ENCODE measurements at places on chromosomes 4 and X.

DNA sequence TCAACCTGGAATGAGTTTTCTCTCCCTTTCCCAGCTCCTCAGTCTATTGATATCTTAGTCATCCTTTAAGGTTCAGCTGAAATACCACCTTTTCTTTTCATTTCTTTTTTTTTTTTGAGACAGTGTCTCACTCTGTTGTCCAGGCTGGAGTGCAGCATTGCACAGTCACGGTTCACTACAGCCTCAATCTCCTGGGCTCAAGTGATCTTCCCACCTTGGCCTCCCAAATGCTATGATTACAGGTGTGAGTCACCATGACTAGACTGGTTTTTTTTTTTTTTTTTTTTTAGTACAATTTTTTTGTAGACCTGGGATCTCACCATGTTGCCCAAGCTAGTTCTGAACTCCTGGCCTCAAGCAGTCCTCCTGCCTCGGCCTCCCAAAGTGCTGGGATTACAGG is 28.9 kb downstream of the AFF1 start:
- DNase-seq: no peak

- no peak for DNase-seq
Observed at GRCh38 chr4:78863991-78864390, 75.2 kb downstream of the PAQR3 start.

- no peak for DNase-seq
Observed at GRCh38 chr4:42119886-42120285, 32.6 kb downstream of the BEND4 start.

DNA sequence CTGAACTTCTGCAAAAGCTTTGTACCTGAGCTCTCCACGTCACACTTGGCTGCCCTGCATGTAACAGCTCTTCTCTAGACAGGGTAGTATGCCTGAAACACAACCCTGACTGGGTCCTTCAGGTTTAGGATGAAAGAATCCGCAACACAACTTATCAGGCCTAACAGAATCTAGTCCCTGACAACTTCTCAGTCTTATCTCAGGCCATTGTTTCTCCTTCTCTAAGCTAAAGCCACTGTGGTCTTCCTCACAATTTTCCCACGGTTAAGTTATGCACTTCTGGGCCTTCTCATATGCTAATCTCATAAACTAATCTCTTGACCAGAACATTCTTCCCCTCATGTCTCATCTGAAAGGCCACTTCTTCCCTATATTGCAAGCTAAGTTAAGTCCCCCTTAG is 10.8 kb upstream of the TMPRSS11B start:
- no peak for DNase-seq

- no peak for DNase-seq
Observed at GRCh38 chrX:24005028-24005427, 22.0 kb downstream of the KLHL15 start.

GRCh38 chrX:82648062-82648461 is 860.0 kb upstream of the POU3F4 start:
- no peak for DNase-seq

GRCh38 chr4:148216866-148217814 is 225.1 kb downstream of the NR3C2 start:
- no peak for DNase-seq

DNA sequence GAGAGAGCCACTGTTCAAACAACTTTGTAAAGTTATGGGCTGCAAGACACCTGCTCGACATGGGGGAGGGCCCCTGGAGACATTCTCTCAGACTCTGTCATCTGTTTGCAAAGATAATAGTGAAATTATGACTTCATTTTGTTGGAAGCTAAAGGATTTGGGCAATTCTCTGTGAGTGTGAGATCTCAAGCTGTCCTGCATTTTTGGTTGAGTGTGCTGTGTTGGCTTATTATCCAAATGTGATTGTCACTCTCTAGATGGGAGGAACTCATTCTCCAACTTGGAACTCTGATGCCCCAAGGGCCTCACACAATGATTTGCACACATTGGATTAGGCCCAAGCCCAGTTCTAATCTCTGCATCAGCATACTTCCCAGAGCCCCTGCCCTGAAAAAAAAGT is 63.7 kb downstream of the STK32B start:
- DNase-seq: no peak

DNA sequence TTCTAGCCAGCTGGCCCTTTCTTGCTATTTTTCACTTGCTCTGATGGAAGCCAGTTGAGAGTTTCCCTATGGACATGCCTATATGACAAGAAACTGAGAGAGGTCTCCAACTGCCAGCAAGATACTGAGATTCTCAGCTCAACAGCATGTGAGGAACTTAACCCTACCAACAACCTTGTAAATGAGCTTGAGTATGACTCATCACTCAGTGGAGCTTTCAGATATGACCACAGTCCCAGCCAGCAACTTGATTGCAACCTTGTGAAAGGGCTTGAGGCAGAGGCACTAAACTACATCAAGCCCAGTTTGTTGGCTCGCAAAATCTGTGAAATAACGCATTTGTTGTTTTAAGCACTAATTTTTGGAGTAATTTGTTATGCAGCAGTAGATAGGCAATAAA is 175.8 kb downstream of the COMMD8 start:
- DNase-seq: no peak

DNA sequence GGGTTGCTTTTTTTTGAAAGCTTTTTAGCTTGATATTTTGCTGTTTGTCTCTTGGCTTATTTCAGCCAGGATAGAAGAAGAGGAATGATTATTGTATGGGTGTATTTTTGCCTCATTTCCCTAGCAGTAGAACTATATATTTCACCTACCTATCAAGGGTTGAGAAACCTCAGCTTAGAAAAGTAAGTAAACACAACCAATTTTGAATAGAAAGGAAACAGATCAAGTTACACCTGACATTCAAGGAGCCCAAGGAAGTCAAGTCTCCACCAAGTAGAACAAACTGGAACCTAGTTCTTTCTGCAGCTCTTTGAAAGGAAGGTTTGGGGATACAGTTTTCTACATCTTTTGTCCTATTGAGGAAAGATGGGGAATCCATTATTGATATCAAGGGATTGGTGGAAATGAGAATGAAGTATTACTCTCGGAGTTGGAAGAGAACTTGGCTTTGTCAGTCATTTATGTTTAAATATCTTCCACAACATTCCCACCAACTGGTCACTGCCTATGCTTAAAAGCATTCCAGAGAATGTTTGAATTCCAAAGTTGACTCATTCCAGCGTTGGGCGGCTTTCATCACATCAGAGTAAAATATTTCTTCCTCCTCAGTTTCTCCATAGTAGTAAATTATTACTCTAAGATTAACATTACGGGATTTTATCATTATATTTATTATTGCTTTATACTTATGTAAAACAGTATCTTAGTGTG is 207.8 kb upstream of the CNKSR2 start:
- no peak for DNase-seq

GRCh38 chrX:19049110-19049509 is 65.2 kb upstream of the PHKA2 start:
- no peak for DNase-seq

DNA sequence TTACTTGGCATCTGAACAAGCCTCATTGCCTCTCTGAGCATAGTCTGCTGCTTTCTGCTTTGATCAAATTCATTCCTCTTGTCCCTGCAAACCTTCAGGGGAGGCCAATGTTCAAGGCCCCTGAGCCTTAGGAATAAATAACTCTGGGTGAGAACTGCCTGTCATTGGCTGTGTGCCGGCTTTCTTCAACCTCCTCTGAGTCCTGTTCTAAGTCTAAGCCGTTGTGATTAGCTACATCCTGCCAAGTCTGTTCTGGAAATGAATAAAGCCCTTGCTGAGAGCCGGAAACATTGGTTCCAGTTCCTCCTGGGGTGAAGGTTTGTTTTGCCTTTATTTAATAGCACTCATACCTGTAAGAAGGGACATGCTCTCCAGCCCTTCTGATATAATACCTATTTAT is 13.8 kb downstream of the RNF4 start:
- no peak for DNase-seq

DNA sequence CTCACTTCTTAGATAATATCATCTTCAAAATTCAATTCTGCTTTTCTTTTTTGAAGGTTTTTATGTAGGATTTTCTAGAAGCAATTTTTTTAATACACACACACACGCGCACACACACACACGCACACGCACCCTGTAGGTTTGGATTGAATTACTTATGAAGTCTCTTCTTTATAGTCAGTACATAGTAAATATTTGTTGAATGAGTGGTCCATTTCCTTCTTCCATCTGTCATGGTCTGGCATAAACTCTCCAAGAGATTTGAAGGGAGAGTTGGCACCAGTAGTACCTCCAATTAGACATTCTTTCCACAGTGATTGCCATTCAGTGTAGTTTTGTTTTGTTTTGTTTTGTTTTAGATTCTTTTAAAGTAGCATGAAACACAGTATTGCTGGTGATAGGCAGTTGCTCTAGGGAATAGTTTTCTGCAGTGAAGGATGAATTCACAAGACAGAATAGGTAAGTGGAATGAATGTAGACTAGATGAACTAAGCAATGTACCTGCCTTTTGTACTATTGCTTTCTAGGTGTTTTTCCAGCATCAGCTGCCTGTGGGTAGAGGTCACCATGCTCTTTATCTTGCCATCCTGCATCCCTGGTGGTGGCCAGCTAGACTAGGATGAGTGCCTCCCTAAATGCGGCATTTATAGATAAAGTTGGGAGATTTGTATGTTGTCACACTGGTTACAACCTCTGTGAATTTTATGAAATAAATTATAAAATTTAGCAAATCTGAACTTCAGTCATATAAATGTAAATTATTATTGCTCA is 20.5 kb downstream of the PDLIM5 start:
- DNase-seq: no peak

GRCh38 chrX:10549280-10549679 is 71.1 kb downstream of the MID1 start:
- DNase-seq: no peak

DNA sequence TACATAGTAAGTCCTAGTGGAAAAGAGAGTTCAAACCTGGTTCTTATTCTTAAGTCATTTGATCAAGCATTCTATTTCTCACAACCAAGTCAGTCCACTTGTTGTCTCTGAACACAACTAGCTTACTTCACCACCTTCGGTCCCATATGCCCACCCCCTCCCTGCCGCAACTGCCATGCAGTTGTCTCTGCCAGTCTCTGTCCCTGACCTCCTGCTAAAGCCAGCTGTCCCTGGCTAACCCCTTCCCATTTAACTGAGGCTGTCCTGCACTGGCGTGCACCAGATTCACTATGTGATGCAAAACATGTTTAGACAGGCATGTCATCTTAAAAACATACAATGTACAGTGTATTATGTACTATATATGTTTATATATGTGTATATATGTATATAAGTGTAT is 12.7 kb downstream of the FRAS1 start:
- no peak for DNase-seq

DNA sequence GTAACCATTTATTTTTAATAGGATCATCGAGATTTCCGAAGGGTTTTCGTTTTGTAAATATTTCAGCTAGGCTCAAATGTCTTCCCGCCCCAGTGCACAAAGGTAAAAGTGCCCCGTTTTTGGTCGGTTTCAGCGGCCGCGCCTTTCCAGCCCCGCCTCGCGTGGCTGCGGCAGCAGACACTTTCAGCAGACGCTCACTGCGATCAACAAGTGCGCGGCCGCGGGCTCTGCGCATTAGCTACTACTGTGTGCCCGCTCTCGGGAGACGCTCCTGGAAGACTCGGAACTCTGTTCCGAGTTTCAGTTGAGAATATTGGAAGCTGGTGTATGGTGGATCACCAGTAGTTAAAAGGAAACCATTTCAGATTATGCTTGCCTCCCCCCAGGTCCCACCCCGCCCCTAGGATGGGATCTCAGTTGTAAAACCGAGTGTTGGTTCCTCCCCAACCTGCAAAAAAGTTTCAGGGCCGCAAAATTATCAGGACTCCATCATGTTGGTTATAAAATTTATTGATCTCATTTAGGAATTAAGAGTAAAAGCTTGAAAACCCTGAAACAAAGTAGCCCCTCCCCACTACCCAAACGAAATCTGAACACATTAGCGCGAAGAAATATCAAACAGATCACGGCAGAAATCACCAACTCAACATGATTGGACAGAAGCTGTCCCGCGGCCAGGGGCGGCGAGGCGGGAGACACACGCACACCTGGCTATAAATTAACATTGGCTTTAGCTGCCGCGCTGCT is 2.2 kb downstream of the SOX3 start:
- DNase-seq: no peak

GRCh38 chrX:38220415-38221390 is at the start of gene SRPX:
TSS of gene SRPX (minus strand) at chrX:38220871. CDS start at chrX:38220792, 79 bp downstream.
- DNase-seq: no peak

- no peak for DNase-seq
Observed at GRCh38 chrX:49175435-49176274, 4.0 kb downstream of the PLP2 start.

- no peak for DNase-seq
Observed at GRCh38 chr4:80989921-80990544, 40.5 kb upstream of the BMP3 start.

GRCh38 chrX:131317326-131317725 is 28.2 kb upstream of the IGSF1 start:
- DNase-seq: no peak

DNA sequence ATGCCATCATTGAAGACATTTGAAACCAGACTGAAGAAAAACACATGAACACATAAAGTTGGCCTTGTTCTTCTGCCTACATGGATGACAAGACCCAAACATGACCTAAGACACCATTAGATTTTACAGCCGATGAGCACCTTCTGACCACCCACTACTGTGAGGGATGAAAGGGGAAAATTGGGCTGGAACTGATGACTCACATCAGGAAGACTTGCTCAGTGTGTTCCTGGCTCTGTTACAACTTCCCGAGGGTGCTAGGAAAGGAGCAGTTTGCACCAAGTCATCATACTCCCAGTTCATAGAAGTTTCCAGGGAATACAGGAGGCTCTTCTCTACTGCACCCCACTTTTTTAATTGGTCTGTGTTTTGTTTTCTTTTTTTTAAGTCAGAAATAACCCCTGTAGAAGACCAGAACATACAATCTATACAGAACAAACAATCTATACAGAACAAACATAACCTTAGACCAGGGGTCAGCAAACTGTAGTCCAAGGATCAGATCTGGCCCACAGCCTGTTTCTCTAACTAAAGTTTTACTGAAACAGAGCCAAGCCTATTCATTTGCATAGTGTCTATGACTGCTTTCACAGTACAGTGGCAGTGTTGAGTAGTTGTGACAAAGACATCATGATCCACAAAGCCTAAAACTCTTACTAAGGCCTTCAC is 25.3 kb downstream of the BTC start:
- DNase-seq: no peak

GRCh38 chrX:49919617-49920016 is 2.8 kb upstream of the CLCN5 start:
- no peak for DNase-seq

DNA sequence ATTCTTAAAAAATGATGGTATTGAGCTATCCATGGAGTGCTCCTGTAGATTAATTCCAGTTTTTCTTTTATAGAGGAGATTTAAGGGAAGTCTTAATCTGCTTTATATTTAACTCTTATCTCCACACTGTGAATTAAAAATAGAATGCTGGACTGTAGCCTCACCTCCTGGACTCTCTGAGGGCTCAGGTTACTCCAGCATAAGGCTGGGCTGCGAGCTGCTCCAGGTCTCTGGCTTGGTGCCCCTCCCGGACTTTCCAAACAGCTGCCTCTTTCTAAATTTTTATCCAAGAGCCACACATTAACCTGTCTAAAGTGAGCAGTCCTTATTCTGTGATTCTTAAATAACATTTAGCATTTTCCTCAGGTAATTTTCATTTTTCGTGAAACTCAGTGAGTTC is 218.7 kb upstream of the JADE1 start:
- DNase-seq: no peak

GRCh38 chr4:106063009-106063408 is 167.7 kb downstream of the NPNT start:
- no peak for DNase-seq

GRCh38 chr4:100083289-100083688 is 107.0 kb downstream of the DDIT4L start:
- no peak for DNase-seq
